Endothelial cell of umbilical vein (primary cell): ENCODE measurements at places on chromosomes 6 and 20. TPM values are rescaled to one million over a fixed set of nuclear protein-coding genes. Genes with fewer than 3 reads are reported as not detected.

DNA sequence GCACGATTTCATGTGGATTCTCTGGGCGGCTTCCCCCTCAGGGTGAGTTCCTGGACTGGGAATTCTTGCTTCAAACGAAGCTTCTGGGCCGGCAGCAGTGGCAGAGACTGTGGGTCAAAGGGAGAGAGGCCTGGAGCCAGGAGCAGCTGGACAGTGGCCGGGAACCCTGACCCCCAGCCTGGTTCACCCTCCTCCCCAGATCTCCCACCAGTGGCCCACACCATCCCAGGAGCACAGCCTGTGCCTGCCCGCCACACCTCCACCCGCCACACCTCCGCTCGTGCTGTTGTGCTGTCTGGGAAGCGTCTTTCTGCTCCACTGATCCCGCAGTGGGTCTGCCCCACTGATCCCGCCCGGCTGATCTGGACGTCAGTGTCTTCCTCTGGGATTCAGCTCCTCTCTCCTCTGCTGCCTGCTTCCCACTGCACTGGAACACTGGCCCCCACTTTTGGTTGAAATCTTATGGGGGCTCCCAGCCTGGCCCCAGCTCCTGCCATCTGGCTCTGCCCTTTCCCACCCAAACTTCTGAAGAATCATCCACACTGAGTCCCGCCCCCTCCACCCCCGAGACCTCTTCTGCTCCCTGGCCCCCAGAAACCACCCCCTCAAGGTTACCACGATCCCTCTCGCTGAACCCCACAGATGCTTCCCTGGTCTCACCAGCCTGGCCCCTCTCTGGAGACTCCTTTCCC, 9.8 kb downstream of the ZBP1 start:
- no peak for DNase-seq

- no peak for DNase-seq
Observed at GRCh38 chr6:146532702-146533101, 10.9 kb upstream of the RAB32 start.

GRCh38 chr20:43909720-43910119, 4.9 kb upstream of the TOX2 start:
- no peak for DNase-seq

GRCh38 chr6:110815015-110815410, 256 bp downstream of the CDK19 start:
- no peak for DNase-seq

DNA sequence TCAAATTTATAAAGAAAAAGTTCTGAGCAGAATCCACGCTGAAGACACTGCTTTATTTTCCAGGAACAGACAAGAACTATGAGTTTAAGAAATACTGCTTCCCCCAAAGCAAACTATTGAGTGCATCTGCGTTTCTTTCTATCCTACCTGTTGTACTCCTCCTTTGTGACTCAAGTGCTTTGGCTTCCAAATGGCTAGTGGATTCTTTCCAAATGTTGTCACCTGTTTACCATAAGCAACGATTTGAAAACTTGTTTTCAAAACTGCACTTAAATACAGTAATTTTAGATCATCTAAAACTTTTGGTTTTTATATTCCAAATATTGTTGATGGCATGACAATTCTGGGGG, 9.5 kb downstream of the PXDC1 start:
- no peak for DNase-seq

DNA sequence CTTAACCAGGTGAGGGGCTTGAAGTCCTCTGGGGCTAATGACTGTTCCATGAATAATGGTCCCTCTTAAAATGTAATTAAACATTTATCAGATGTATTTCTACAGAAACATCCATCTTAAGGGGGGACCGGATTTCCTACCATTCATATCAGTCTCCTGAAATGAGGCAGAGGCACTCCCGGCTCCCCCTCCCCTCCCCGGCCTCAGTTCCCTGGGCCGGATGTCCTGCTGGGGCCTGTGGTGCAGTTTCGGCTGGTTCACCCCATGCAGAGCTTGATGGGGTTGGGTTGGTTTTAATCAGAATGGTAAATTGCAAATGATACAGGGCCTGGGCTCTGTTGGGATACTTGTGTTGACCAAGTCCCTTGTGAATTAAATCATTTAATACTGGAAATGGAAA, 349.4 kb downstream of the PREX1 start:
- DNase-seq: no peak

DNA sequence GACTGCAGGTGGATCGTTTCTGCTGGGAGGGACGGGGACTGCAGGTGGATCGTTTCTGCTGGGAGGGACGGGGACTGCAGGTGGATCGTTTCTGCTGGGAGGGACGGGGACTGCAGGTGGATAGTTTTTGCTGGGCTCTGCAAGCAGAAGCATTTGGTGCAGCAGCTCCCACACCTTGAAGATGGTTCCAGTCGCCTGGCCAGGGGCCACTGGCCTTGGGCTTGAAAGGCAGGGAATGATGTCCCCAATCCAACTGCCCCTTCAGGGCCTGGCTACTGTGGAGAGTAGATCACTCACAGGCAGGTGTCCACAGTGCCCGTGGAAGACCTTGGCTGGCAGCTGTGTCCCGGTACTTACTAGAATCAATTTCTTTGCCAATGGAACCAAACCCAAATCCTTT, 68.2 kb downstream of the PSMG4 start:
- DNase-seq: no peak

The TBX18 gene
- total RNA-seq: 28.4 and 35.3 TPM in 2 replicates
